IgD-negative memory B cell (primary cell): ENCODE measurements at places on chromosomes 6 and 20. TPM values are rescaled to one million over a fixed set of nuclear protein-coding genes. Genes with fewer than 3 reads are reported as not detected.

Gene DLK2
- not detected for polyA plus RNA-seq

Gene PKHD1
- not detected for polyA plus RNA-seq

Gene TAAR9
- not detected for polyA plus RNA-seq

Gene PLCB1
- 0.28 TPM for polyA plus RNA-seq

Gene TBXT
- not detected for polyA plus RNA-seq

Gene BMP5
- polyA plus RNA-seq = not detected

Gene WFDC2
- 2.2 TPM for polyA plus RNA-seq

Gene BTNL2
- polyA plus RNA-seq = not detected

Gene ULBP2
- 0.33 TPM for polyA plus RNA-seq

Gene BAK1
- polyA plus RNA-seq = 40.6 TPM

Gene GNAS-AS1
- not detected for polyA plus RNA-seq

Gene DCDC2
- polyA plus RNA-seq = not detected

Gene SIRT5
- polyA plus RNA-seq = 13.6 TPM

Gene COL19A1
- 5.3 TPM for polyA plus RNA-seq

Gene RAMACL
- polyA plus RNA-seq = 0.15 TPM

Gene TCF19
- polyA plus RNA-seq = 14.9 TPM

Gene ADIG
- not detected for polyA plus RNA-seq

Gene PTCRA
- 1.0 TPM for polyA plus RNA-seq

Gene ARMC2
- polyA plus RNA-seq = 3.2 TPM

Gene INSM1
- polyA plus RNA-seq = not detected

Gene DEFB125
- polyA plus RNA-seq = not detected

Gene LINC00237
- polyA plus RNA-seq = not detected

Gene GJA10
- polyA plus RNA-seq = not detected

Gene SLC24A3
- not detected for polyA plus RNA-seq
